ENCODE measurements at places on chromosomes 3 and 15.

DNA sequence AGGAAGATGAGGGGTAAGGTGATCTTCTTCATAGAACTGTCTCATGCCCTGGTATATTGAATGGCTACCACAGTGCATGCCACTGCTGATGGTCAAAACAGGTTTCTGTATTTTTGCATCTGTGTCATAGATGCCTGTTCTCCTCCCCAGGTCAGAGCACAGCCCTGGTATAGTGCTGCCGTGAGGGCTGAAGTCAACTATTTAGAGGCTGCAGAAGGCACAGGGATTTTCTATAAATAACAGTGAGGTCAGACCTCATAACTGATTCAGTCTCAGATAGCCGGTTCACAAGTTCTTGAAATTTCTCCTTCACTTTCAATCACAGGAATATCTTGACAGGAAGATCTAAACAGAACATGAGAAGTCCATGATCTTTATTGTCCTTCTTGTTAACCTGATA, 99.2 kb upstream of the NUDT16 start:
- DNase-seq: no peak

- no peak for DNase-seq
Measured at GRCh38 chr15:56739964-56740640, 6.8 kb upstream of the ZNF280D start.

- no peak for DNase-seq
Measured at GRCh38 chr15:74417225-74417624, 16.5 kb downstream of the SEMA7A start.

GRCh38 chr3:140403608-140404007, 274.3 kb upstream of the TRIM42 start:
- DNase-seq: no peak

DNA sequence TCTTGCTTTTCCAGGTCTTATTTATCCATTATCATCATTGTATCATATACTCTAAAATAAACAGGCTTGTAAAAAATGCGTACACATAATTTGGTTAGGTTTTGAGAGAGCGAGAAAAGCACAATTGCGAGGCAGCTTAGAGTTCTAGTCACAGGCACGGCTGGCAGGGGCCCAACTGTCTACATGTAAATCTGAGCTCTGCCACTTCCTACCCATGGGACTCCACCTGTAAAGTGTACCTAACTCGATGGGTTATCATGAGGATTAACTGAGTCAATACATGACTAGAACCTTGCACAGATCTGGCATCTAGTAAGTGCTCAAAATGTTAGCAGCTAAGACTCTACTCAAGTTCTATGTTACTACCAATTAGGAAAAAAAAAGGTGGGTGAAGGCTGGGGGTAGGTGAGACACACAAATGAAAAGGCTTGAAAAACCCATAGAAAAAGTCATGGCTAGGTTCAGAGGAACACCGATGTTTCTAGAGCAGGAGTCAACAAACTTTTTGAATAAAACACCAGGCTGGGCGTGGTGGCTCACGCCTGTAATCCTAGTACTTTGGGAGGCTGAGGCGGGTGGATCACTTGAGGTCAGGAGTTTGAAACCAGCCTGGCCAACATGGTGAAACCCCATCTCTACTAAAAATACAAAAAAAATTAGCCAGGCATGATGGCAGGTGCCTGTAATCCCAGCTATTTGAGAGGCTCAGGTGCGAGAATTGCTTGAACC, 36.2 kb downstream of the GLB1 start:
- DNase-seq: no peak

DNA sequence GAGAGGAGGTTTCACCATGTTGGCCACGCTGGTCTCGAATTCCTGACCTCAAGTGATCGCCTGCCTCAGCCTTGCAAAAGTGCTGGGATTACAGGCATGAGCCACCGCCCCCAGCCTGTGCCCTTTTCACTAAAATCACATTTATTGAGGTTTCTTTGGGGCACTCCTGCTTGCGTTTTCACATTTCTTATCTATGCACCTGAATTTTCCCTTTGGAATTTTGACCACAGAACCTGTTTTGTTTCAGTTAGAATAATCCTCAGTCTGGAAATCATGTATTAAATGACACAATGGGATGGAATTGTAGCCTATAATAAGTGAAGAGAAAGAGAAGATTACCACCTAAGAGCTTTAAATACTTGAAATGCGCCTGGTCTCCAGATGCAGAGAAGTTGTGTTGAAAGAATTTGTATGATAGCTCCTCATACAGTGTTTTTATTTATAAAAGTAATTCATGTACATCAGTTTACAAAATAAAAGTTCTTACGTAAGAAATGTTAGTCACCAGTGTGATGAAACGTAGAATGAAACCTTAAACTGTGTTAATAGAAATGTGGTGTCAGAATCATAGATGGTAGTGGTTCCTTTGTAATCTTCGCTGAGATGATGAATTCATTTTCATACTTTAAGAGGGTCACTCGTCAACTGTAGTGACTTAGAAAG, 107.0 kb downstream of the TCF12 start:
- no peak for DNase-seq

- no peak for DNase-seq
Measured at GRCh38 chr3:61593446-61594029, 32.2 kb downstream of the PTPRG start.

- DNase-seq: no peak
Measured at GRCh38 chr3:166554023-166554422, 716.8 kb upstream of the BCHE start.

GRCh38 chr15:66757521-66757920, 55.5 kb downstream of the SMAD6 start:
- DNase-seq: no peak

DNA sequence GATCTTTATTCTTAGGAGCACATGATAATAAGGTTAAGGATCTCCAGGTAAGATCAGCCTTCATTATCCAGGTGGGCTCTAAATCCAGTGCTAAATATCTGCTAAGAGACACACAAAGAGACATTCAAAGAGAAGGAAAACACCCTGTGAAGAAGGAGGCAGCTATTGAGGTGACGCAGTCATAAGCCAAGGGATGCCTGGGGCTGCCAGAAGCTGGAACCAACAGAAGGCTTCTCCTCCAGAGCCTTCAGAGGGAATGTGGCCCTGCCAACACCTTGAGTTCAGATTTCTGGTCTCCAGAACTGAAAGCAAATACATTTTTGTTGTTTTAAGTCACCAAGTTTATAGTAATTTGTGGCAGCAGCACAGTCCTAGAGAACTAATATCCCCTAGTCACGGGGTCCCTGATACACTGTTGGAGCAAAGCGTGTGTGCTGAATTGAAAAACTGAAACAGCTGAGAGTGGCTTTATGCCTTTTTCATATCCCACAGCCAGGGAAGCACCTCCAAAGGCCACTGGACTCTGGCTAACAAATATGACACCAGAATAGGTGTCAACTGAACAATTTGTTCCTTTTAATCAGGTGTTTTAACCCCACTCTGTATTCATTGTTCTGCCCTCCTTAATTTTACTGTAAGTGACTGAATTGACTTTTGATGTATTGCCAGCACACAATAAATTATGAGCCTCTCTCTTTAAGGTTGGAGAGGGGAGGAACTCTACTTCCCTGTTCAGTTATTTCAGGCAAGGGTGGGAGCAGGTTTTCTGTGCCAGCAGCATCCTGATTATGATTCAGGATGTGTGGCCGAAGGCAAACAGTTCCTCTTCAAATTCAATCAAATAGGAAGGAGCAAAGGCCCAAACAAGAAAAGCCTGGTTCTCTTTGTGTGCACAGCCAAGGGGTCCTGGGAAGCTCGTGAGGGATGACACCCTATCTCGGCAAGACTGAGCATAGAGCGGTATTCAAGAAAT, 151.8 kb upstream of the HES1 start:
- no peak for DNase-seq

- DNase-seq: peak; percentile 50
Measured at GRCh38 chr3:177358977-177359592, 161.8 kb upstream of the TBL1XR1 start.

DNA sequence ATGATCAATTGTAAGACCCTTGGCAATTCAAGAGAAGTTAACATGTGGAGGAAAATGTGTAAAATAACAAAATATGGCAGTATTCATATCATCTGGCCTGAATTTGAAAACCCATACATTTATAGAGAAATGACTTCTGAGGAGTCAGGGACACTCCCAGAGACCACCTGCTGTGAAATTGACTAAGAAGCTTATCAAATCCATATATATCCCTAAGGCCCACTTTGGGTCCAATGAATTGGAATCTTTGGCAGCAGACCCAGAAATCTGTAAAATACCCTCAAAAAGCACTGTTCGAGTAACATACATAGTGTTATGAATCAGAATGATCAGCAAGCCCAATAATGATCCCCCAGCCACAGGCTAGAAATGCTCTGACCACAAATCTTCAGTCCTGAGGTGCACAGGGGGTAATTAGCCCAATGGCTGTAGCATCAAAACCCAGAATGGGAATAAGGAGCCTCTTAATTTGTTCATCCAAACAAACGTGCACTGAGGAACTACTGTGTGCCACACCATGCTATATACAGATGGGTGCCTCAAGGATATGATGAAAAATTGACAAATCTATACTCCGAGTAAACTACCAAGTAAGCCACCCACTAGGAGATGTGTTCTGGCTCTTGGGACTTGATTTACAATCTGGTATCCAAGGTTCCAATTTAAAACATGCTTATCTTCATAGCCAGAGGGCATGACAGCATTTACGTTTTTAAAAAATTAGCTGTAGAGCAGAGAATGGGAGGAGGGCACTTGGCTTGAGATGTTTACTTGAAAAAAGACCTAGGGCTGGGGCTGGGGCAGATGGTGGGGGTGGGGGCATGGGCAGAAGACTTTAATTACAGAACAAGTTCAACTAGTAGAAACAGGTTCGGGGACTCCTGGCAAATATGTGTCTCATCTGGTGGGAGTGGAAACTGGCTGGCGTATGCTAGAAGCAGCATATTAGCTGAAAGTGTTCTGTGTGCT, 9.1 kb upstream of the ARHGEF3 start:
- DNase-seq: peak; percentile 83

GRCh38 chr3:69930564-69930963, 69.0 kb upstream of the SAMMSON start:
- DNase-seq: no peak

GRCh38 chr3:23404246-23404645, 201.1 kb downstream of the UBE2E2 start:
- DNase-seq: no peak

DNA sequence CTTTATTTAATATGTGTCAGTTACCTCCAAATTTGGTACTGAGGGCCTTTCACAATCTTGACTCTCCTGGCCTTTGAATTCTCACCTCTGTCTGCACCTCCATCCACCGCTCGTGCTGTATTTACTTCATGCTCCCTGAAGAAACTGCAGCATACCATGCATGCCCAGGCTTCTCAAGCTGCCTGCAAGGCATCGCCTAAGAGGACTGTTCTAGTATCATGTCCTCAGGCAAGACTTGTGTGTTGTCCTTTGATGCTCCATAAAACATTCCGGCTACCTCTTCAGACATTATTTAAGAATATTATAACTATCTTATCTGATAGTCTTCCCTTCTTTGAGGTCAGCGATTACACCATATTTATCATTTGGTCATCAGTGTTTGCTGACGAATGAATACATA, 682.5 kb downstream of the NR2F2 start:
- no peak for DNase-seq

DNA sequence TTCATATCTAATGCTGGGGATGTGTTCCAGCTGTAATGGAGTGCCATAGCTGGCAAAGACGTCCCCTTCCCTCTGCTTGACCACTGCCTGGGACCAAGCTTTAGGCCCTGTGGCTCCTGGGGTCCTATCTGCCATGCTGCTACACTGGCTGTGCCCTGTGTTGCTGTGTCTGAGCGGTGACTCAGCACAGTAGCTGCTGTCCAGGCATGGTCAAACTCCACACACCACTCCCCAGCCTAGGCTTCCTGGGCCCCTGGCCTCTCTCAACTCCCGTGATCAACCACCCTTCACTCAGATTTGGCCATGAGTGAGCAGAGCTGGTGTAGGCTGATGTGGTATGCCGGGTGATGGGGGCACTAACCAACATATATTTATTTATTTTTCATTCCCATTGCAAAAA, 27.0 kb downstream of the EPHB1 start:
- DNase-seq: no peak

DNA sequence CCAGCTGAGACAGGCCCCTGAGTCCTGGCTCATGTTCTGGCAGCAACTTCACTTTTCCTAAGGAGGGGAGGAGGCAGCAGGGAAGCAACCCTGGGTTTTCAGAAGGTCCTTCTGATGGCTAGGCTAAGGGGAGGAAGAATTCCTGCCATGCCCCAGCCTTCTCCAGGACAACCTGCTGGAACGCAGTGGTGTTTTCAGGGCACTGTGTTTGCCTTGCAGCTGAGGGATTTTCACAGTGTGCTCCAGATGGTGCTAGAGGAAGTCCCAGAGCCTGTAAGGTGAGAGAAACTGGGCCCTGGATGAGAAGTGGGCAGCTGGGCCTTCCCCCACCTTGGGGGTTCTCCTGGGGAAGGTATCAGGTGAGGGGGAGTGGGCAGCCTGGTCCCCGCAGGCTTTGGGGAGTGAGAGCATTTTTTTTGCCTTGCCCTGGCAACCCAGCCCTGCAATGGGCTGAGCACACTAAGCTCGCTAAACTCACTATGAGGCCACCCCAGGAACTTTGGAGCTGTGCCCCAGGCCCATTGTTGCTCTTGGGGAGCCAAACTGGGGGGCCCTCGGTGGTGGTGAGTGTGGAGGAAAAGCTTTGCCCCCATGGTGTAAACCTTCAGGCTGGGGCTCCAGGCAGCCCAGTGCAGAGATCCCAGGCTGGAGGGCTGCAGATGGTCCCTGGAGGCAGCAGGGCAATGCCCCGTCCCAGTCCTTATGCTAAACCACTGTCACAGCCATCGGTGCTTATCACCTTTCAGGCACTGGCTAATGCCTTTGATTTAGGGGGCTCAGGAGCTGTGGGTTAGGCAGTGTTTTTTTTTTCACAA, 41.1 kb downstream of the ACAA1 start:
- DNase-seq: no peak

DNA sequence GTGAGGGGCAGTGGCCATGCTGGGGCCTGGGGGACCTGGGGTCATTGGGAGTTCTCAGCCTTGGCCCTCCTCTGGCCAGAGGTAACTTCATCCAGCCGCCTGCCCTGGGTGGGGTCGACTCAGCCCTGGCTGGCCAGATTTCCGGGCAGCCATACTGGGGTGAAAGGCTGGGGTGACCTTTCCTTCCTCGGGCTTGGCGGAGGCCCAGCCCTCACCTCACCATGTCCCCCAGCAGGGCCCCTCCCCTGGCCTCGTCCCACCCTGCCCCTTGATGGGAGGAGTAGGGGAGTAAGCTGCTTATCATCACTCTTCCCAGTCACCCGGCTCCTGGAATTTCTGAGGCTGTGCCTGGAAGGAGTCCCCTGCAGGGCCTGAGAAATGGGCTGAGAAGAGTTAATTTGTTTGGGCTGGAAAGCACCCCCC, 5.4 kb downstream of the SEMA3F start:
- no peak for DNase-seq

Data from NCI-H1694 treated with DMSO at 0.1 percent for 48 hours (cell line).